OCI-M1 (cell line): ENCODE measurements at places on chromosomes 5 and 9.

- DNase-seq, result no peak
Measured at GRCh38 chr5:142063878-142064331, 44.7 kb upstream of the NDFIP1 start.

DNA sequence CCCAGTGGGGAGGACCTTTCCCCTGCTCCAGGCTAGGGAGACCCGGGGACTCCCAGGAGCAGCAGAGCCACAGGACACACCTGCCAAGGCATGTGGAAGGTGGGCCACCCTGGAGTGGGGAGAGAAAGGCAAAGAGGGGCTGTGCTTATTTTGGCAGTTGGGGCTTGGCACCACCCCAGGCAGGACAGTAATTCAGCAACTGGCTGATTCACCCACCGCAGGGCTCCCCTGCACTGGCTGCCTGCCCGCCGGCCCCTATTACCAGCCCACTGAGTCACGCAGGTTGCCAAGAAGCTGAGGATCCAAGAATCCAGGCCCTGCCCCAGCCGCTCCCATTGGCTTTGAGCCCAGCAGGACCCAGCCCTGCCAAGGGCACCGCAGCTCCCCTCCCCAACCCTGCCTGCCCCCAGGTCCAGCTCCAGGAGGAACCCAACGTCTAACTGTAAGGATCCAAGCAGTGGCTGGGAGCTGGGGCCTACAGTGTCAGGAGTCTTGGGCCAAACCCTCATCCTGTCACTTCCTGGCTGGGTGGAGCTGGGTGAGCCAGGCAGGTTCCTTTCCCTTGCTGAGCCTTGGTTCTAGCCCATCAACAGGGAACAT, 14.2 kb upstream of the RALGDS start:
- DNase-seq, result no peak

DNA sequence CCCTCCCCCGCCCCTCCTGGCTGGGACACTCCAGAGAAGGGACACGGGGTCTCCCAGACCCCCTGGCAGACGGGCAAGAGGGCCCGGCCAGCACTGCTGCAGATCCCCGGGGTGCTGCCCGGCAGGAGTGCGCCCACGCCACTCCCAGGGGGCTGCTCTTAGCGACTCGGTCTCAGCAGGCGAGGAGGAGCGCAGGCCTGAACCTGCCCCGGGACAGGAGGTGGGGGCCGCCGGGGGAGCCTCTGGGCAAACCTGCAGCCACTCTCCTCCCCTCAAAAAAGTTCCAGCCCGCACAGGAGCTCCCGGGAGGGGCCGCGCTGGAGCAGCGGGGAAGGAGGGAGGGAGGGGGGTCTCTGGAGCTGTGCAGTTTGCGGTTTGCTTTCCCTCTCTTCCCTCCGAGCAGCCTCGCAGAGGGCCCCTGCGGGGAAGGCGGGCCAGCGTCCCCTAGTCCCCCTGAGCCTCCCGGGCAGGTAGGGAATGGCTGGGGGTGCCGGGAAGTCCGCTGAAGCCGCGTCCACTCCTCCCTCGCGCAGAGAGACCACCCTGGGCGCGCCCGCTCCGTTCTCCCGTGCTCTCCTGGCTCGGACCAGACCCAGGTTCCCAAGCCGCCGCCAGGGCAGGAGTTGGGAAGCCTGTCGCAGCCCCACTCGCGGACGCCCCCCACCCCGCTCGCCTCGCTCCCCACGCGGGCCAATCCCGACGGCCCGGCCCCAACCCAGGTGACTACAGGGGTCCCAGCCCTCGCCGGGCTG, 44.2 kb downstream of the NACC2 start:
- no peak for DNase-seq

GRCh38 chr5:157449011-157449723, 10.8 kb upstream of the NIPAL4 start:
- no peak for DNase-seq

DNA sequence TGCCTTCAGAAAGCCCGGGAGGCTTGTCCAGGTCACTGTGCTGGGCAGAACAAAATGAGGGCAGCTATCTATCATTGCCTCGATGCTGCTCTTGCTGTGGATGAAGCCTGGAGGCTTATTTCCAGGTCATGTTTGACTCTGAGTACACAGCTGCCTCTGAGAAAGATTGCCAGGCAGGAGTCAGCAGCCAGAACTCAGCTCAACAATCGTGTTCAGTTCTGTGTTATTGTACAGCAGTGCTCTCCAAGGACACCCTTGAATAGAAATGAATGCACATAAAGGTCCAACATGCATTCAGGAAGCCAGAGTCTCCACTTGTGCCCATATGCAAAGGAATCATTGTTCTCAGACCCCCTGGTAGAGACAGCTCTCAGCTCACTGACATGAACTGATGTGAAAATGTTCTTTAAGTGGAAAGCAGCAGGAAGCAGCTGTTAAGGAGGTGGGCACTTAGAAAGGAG, 61.7 kb upstream of the ZFR start:
- no peak for DNase-seq
